ENCODE measurements at places on chromosomes 1 and 21.

DNA sequence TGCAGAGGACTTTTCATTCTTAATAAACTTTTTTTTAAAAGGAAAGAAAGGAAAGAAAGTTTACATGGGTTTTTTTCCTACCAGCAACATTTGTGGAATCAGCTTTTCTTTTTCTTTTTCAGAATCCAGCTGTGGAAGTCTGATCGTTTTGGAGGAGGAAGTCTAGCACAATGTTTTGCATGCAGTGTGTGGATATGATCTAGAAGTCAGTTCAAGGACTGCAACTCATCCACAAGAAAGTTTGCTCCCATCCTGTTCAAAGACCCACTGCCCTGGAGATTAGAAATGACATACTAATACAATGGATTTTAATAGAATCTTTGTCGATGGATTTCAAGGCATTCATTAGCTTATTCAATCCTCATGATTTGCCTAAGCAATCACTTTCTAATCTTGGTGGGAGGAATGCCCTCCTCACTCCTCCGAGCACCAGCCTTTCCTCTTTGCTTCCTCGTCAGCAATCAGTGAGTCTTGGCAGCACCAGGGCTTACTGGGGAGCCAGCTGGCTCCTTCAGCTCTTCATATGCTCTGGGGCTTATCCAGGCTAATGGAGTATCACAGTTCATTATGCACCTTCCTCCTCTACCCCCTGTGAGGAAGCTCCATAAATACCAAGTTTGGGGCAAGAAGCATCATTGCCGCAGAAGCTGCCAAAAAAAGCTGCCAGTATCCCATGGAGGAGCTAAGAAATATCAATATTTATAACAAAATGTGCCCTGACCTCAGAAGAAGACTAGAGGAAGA is 392.3 kb upstream of the PKN2 start:
- no peak for DNase-seq

GRCh38 chr21:45764792-45765191 is 121.3 kb downstream of the PCBP3 start:
- no peak for DNase-seq

DNA sequence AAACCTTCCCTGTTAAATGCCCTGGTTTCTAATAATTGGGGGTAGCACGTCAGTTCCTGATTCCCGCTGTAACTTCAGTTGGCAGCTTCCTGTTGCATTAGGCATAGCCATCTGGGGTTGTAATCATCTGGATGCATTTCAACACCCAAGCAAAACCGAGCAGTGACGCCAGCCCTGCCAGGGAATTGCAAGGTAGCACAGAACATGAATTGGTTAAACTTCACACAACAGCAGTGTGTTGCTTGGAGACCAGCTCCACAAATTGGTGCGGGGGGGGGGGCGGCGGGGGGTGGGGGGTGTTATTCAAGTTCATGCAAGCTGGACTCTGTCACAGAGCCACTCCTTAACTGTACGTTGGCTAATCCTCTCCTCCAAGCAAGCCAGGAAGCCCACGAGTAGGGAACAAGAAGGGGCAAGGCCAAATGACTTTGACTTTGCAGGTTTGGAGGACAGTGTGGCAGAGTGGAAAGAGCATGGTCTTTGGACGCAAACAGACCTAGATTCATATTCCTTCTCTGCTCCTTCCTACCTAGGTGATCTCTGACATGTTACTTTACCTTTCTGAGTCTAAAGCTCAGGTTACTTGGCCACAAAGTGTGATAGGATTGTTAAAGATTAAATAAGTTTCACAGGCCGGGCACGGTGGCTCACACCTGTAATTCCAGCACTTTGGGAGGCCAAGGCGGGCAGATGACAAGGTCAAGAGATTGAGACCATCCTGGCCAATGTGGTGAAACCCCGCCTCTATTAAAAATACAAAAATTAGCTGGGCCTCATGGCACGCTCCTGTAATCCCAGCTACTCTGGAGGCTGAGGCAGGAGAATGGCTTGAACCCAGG is 4.7 kb downstream of the LAX1 start:
- peak; percentile 32 for DNase-seq

DNA sequence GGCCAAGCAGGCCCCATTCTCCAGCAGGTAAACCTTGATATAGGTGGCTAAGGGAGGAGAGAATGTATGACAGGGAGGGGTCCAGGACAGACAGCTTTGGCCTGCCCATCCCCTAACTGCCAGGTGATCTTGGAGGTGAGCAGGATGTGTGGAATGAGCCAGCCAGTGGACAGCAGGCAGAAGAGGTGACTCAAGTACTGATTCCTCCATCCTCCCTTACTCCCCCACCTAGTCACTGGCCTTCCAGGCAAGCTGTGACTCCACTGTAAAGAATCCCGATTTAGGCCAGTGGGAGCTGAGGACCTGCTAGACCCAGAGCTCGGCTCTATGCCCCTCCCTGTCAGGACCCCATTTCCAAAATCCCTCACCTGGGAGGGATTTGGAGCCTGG is 36.6 kb downstream of the RIMS3 start:
- no peak for DNase-seq

DNA sequence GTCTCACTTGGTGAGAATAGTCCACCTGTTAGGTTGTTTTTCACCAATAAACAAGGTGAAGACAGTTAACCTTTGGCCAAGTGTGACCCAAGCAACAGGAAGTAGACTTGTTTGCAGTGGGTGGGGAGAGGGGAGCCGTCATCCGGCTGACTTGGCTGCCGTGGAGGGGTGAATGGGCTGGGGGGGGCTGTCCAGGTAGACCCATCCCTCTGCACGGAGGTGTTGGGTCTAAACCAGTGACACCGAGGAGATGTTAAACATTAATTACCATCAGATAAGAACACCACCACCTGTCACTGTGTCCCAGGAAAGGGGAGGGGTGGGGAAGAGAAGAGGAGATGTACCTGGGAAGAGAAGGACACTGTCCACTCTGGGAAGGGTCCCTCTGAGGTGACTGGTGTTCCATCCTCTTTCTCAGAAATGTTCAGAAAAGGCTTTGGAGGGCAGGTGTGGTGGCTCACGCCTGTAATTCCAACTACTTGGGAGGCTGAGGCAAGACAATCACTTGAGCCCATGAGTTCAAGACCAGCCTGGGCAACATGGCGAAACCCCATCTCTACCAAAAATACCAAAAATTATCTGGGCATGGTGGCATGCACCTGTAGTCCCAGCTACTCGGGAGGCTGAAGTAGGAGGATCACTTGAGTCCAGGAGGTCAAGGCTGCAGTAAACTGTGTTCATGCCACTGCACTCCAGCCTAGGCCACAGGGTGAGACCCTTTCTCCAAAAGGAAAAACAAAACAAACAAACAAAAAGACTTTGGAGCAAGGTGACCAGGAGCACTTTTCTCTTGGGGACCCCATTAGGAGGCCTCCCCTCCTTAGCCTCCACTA is 6.7 kb upstream of the MYOM3 start:
- no peak for DNase-seq

DNA sequence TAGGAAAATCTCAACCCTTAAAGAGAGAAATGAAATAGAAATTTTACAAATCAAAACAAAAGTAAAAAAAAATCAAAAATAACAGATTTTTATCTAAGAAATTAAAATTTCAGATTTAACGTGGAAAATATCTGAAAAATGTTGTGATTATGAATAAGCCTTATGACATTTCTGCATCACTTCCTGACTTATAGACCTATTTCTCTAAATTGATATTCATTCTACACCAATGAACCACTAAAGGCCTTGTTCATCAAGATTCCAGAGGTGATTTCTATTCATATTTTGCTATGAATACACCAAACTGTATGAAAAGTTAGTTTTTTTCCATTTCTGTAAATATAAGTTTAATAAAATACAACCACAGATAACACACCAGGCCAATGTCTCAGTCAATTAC is 261.5 kb downstream of the SMYD3 start:
- no peak for DNase-seq

GRCh38 chr1:226349081-226349480 is 40.1 kb upstream of the LIN9 start:
- no peak for DNase-seq

DNA sequence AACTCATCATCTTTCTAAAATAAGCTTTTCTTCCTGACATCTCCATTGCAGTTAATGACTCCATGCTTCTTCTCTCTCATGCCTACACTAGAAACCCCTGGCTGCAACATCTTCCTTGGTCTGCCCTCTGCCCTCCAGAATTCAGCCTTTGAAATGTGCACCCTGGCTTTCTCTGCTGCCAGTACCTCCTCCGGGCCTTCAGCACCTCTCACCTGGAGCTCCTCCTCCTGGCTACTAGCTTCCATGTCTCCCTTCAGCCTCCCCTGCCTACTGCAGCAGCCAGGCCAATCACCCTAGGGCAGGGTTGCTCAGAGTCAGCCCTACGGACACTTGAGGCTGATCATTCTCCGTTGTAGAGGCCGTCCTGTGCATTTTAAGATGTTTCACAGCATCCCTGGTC is 18.3 kb downstream of the SUSD4 start:
- DNase-seq = no peak

DNA sequence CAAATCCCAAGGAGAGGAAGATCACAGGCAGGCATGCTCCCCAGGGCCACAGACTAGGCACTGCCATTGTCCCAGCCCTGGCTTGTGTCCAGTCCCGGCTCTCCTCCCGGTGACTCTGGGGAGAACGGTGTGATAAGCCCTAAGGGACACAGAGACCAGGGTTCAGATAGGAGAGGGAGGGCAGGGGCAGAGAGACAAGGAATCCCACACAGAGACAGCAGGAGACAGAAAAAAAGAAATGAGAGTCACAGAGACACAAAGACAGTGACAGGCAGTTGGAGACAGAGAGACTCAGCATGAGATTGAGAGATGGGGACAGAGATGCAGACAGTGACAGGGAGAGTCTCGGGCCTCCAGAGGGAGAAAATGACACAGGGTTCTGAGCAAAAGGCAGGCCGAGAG is 361 bp downstream of the INSRR start:
- DNase-seq = no peak

DNA sequence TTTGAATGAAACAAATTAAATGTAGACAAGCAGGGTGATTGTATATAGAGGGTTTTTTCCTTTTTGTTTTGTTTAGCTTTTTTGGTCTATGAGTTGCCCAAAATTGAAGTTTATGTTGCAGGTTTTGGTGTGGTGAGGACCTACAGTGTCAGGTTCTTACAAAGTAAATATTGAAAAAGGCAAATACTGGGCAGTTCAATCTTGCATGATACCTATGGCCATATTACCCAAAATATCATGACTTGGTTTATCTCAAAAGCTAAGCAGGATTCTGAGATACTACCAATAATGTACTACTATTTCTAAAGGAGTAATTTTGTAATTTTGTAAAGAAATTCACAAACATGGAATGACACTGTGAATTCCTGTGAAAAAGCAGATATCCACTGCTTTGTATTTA is 1.8 kb downstream of the DNAJB4 start:
- DNase-seq = no peak

GRCh38 chr1:58804853-58805565 is 21.2 kb upstream of the JUN start:
- DNase-seq = no peak

GRCh38 chr1:111192658-111193519 is 7.6 kb downstream of the DENND2D start:
- DNase-seq = no peak

- DNase-seq = no peak
These were observed 1796.9 kb downstream of the NCAM2 start for GRCh38 chr21:22795091-22795490.

GRCh38 chr1:226764533-226764932 is 25.5 kb upstream of the ITPKB start:
- DNase-seq = no peak

- DNase-seq = no peak
These were observed 19.5 kb upstream of the HLCS start for GRCh38 chr21:36985751-36986594.

- no peak for DNase-seq
These were observed 78.6 kb downstream of the LAMC1 start for GRCh38 chr1:183101841-183102276.

DNA sequence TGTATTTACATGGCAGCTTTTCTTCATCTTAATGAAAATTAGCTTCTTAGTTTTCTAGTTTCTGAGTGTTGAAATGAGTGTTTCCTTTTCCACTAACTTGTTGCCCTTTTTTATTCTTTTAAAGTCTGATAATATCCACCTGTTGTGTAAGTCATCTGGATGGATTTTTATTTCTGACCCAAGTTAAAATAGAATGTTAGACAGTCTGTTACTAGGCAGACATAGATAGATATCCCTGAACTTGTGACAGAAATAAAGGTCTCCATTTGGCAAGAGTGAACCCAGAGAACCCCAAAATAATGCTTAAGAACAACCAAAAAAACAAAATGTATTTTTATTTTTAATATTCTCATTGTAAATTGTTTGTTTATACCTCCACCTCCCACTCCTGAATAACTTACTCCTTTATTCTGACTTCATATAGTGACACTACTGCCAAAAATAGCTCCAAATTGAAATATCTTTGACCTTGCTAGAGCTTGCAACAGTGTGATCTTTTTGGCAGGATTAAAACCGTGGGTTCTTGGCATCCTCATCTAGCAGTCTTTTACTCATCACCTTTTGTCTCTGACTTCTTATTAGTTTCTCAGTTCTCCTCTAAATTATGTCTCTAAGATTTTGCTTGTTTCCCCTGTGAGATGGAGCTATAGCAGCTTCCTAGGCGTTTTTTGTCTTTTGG is 26.9 kb upstream of the SH3D21 start:
- no peak for DNase-seq

GRCh38 chr1:102628109-102628613 is 480.2 kb downstream of the COL11A1 start:
- no peak for DNase-seq

DNA sequence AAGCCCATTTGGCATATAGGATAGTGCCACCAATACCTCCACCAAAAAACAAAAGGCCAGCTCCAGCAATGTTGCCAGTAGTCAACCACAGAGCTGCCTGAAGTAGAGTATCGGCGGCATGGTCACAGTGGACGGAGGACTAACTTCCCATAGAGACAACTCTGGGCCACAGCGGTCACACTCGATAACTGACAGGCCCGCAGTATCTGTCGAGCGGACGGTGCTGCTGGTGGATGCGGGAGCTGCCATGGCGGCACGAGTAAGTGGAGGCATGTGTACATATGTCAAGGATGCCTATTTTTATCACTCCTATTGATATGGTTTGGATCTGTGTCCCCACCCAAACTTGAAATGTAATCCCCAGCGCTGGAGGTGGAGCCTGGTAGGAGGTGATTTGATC is 4.1 kb downstream of the KRTAP12-1 start:
- no peak for DNase-seq

DNA sequence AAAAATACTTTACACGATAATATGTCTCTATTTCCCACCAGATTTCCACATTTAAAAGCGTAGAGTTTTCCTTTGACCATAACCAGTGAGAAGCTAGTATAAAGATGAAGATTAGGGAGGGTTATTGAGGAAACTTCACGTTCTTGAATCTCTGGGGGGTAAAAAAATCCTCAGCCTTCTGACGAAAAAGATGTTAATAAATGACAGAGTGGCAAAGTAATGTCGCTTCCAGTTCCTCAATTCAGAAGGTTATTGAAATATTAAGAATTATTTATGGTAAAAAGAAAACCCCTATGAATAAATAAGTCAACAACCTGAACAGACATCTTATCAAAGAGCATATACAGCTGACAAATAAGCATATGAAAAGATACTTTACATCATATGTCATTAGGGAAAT is 241.0 kb downstream of the GPATCH2 start:
- DNase-seq = no peak

DNA sequence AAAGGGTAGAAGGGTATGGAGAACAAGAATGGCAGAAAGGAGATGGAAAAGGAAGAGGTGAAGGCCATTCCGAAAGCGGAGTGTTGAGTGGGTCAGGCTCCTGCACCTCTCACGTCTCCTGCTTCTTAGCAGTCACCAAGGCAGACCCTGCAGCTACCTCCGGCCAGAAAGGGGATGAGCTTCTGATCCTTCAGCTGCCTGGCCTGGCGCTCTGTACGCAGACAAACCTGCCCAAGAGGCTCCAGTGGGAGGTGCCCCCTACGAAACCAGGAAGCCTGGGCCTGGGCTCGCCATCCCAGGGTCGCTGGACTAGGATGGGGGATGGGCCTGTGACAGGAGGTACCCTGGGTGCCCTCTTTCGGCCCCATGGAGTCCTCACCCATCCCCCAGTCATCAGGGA is 3.0 kb downstream of the GPR61 start:
- no peak for DNase-seq

All from DMS79 (cell line).